SHP77 (cell line): ENCODE measurements at places on chromosomes 6 and 20.

GRCh38 chr20:60630609-60631008, 621.5 kb upstream of the CDH4 start:
- DNase-seq = peak; percentile 85

GRCh38 chr6:155077784-155078183, 82.7 kb downstream of the TIAM2 start:
- DNase-seq = no peak

DNA sequence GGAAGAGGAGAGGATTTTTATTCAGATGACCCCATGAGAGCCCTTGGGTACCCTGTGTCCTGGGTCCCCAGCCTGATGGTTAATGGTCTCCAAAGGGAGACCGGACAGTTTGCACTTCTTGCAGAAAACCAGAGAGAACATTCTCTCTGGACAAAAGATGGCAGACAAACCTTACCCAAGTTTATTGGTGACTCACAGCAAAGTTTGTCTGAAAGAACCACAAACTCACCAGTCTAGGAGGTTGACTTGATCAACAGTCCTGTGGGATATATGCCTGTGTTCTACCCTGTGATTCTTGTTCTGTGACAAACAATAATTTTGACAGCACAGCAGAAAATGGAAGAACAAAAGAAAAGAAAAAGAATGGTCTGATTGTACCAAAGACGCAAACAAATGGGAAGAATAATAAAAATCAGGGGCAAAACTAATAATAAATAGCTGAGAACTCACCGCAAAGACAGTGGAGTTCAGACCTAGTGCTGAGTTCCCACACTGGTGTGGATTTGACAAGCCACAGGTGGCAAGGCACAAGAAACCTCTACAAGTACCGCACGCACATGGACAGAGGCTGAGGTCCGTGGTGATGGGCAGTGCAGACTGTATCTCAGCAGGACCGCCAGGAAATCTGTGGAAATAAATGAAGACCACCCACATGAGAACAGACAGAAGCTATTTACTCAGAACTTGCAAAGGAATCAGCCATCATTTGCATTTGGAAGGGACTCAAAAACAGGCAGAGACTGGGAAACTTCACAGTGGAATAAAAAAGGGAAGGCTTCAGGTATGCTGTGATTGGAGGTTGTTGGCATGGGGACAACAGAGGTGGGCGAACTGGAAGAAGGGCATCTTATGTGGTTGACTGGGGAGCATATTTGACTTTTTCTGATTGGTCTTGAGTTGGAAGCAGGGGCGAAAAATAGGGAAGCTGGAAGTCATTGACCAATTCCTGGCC, 246.3 kb upstream of the RNF24 start:
- no peak for DNase-seq

DNA sequence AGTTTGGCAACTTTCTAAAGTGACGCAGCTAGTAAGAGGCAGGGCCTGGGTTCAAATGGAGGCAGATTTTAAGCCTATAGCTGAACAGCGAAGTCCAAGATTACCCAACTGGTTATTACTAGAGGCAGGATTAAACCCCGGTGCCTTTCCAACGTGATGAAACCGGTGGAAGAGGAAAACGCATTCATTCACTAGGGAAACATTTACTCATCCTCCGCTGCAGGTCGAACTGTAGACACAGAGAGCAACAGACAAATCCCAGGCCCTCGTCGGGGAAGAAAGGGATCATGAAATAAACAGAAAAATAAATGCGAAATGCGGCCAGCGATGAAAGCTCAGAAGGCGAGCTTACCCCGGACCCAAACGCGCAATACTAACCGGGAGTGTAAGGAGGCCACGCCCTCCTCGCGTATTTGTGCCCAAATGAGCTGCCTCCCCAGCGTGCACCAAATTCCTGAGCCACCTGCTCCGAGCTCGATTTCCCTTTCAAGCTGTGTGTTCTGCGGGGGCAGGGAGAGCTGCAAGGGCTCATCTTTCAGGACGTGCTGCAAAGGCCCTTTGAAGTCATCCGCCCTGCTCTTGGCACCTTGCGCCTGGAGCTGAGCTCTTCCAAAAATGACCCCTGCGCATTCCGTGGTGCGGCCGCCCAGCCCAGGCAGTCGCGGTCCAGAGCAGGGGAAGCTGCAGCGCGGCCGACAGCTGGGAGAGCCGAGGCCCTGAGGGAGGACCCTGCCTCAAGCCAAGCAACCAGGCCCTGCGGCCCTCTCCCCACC, 46.9 kb downstream of the PDYN start:
- DNase-seq = no peak

- DNase-seq = no peak
These were observed 152.7 kb upstream of the FKBP1C start for GRCh38 chr6:63058601-63059000.

- no peak for DNase-seq
These were observed 111.2 kb upstream of the SUPT3H start for GRCh38 chr6:45488889-45489288.

- no peak for DNase-seq
These were observed 70.5 kb upstream of the DUSP22 start for GRCh38 chr6:221531-222349.

DNA sequence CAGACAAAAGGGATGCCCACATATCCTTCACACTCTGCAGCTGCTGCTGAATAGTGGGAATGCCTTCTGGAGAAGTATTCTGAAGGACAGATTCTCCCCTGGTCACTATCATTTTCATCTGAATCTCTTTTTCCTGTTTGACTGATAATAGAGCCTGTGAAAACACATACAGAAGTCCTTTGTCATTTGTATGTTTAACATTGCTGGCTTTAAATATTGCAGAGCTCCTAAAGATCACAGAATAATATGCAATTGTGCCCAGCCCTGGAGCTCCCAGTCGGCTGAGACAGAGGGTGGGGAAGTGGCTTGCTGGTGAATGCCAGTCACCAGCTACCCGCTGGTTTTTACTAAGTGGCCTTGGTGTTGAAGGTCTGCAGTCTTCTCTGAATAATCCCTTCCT, 272.3 kb downstream of the SYNE1 start:
- DNase-seq = no peak

DNA sequence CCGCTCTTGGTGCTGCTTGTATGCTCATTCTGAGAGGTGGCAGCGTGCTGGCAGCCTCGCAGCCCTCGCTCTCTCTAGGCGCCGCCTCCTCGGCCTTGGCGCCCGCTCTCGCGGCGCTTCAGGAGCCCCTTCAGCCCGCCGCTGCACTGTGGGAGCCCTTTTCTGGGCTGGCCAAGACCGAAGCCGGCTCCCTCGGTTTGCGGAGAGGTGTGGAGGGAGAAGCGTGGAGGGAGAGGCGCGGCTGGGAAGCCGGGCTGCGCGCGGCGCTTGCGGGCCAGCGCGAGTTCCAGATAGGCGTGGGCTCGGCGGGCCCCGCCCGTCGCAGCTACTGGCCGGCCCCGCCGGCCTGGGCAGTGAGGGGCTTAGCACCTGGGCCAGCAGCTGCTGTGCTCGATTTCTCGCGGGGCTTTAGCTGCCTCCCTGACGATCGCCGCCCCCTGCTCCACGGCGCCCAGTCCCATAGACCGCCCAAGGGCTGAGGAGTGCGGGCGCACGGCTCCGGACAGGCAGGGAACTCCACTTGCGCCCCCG, 19.5 kb upstream of the FAM8A1 start:
- DNase-seq = peak; percentile 44

GRCh38 chr6:47424436-47424836, 53.2 kb upstream of the CD2AP start:
- DNase-seq = no peak
